ENCODE measurements at places on chromosomes 5 and 9. TPM values are rescaled to one million over a fixed set of nuclear protein-coding genes. Genes with fewer than 3 reads are reported as not detected.

The DDX4 gene
- not detected for total RNA-seq

The SMIM32 gene
- total RNA-seq, result not detected

The PCDHB14 gene
- total RNA-seq, result 3.0 TPM

The DCP2 gene
- 51.1 TPM for total RNA-seq

The ASS1 gene
- 96.0 TPM for total RNA-seq

The GRXCR2 gene
- not detected for total RNA-seq

The DDX46 gene
- total RNA-seq, result 37.4 TPM

The SV2C gene
- 0.32 TPM for total RNA-seq

The NOL8 gene
- 34.2 TPM for total RNA-seq

The LRRC14B gene
- not detected for total RNA-seq

The ANGPTL2 gene
- 19.4 TPM for total RNA-seq

The IL33 gene
- total RNA-seq, result 64.8 TPM

The POLE3 gene
- 31.0 TPM for total RNA-seq
